ENCODE measurements at places on chromosomes 2 and 18. TPM values are rescaled to one million over a fixed set of nuclear protein-coding genes. Genes with fewer than 3 reads are reported as not detected.

IL1B gene
- 0.76 TPM for total RNA-seq

AOX1 gene
- total RNA-seq, result 1.4 TPM

SGPP2 gene
- total RNA-seq, result 2.6 TPM

AMER3 gene
- not detected for total RNA-seq

OR6B2 gene
- total RNA-seq, result not detected

RGPD3 gene
- total RNA-seq, result 0.13 TPM

GCG gene
- not detected for total RNA-seq

GRCh38 chr18:74331404-74331803, 15.8 kb downstream of the C18orf63 start:
- DNase-seq, result no peak

DNA sequence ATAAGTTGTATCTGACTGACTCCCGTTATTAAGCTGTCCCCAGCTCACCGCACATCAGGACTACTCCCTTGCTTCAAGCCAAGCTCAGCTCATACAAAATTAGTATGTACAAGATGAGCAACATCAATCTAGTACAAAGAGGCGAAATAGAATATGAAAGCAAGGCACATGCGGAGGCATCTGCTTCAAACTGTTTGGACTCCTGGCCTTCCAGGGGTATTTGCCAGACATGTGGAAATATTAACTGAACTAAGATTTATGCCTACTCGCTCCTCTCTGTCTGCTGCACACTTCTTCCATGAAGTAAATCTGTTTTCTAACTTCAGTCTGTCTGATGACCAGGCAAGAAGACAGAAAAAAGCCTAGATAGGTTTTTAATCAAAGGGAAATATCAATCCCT, 499.8 kb downstream of the PID1 start:
- DNase-seq, result no peak

GRCh38 chr18:7438646-7439045, 128.5 kb upstream of the PTPRM start:
- DNase-seq, result no peak

DNA sequence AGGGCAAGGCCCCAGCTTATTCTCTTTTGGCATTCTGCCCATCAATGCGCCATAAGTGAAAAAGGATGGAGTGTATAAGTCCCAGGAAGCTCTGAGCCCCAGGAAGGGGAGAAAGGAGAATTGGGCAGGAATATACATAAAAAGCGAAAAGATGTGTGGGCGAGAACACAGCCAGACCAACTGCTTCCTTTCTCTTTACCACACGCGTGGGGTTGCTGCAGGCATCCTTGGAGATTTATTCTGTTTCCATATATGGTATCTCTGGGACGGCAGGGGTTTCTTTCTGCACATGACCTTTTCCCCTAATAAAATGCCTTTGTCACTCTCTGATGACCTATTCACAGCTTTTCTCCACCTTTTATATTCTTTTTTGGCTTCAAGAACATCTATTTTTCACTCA, 440.5 kb downstream of the NBAS start:
- DNase-seq, result no peak

- no peak for DNase-seq
Observed at GRCh38 chr2:194445226-194445625, 1211.8 kb upstream of the SLC39A10 start.

GRCh38 chr2:14907014-14907612, 274.6 kb downstream of the LRATD1 start:
- DNase-seq, result no peak

DNA sequence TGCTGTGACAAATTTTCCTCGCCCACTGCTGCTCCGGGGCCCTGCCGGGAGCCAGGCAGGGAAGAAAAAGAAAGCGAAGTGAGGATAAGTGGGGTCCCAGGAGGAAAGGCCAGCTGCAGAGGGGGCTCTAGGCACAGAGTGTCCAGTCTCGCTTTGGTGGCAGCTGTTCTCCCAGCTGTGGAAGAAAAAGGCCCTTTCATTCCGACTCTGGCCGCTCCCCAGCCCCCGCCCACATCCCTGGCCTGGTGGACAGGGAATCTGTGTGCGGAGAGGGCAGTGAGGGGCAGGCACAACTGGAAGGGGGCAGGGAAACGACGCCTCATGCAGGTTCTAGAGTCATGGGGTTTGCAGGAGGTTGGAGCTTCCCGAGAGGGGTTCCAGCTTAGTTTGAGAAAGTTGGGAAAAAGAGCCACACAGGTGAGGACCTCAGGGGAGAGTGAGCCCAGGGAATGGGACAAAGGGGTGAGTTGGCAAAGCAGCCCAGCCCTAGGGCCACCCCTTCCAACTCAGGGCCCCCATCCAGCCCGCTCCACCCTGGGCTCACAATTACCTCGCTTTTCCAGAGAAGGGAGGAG, 1.8 kb downstream of the RTKN start:
- no peak for DNase-seq

- no peak for DNase-seq
Observed at GRCh38 chr2:159285929-159286708, at the start of gene WDSUB1. Gene WDSUB1, minus strand, starts transcription at chr2:159286703. Its CDS starts 3,634 bp downstream, at chr2:159283069.

- DNase-seq, result peak; percentile 24
Observed at GRCh38 chr18:49031511-49032188, 80.9 kb upstream of the SMAD7 start.

DNA sequence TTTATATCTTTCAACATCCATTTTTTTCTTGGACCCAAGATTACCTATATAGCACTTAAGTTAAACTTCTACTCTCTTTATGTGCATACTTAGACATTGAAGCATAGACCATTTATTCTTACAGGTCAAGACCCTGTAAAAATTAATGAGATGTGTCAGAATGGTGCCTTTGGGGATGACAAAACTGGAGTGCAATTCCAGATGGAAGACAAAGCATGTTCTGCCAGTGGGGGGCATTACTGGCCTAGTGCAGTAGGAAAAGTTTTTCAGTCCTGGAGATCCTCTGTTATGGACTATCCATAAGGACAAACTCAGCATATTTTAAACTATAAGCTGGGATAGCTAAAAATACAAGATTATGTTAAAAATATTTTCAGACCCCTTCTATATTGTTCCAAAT, 57.8 kb upstream of the MMADHC start:
- no peak for DNase-seq

GRCh38 chr2:37619230-37619958, 52.0 kb downstream of the CDC42EP3 start:
- DNase-seq, result no peak

GRCh38 chr2:44130441-44130840, 38.2 kb upstream of the PPM1B start:
- no peak for DNase-seq

DNA sequence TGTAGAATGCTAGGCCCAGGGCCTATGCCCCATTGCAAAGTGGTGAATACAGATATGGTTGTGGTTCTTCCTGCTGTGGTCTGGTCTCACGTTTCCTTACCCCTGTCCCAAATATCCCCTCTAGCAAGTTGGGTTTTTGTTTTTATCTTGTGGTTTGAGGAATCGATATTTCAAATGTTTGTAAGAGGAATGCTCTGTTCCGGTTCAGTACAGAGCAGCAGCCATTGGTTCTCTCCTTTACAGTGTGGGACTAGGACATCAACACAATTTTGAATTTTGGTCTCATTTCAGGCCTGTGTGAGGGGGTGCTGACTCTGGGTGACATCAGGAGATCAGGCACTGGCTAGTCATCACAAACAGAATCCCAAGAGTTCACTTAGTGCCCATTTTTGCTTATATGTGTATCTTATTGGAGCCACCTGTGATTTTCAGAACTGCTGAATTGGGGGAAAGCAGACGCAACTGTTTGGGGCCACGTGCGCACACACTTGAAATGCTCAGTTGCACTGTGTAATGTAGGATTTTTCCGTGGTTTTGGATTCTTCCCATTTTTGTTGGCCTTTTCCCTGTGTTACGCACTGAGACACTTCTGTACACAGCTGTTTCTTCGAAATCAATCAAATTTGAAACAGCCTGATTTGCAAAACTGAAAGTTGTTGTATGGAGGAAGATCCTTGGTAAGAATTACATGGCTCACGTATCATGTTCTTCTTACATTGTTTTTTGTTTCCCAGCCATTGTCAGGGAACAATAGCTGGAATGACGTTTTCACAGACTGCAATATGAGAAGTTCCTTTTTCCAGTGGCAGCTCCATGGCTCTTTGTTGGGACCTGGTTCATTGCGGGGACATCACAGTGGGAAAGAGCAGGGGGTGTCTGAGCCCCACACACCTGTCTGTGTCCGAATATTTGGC, 8.6 kb downstream of the SH3BP4 start:
- DNase-seq, result no peak

- DNase-seq, result no peak
Observed at GRCh38 chr2:99806758-99807157, 316.9 kb upstream of the REV1 start.

GRCh38 chr2:234671716-234672115, 174.8 kb upstream of the ARL4C start:
- no peak for DNase-seq

- DNase-seq, result no peak
Observed at GRCh38 chr2:130798472-130799218, 38.1 kb upstream of the ARHGEF4 start.
